Activated T-helper 2 cell treated with anti-CD3 and anti-CD28 coated beads, Interferon-gamma antibody, Interleukin-2, Interleukin-4, amounts not matched to agents 10 μg/mL and 5 μg/mL and 100 μg/mL, durations not matched to agents 14 hours and 24 hours and 36 hours (primary cell): ENCODE measurements at places on chromosomes 5 and 9. TPM values are rescaled to one million over a fixed set of nuclear protein-coding genes. Genes with fewer than 3 reads are reported as not detected.

- H3K27ac ChIP-seq: no peak overlapping the region
- no peak overlapping the region for H3K4me3 ChIP-seq
- H3K4me1 ChIP-seq: no peaks in the 10 kb centered on the region
- H3K36me3 ChIP-seq: no peaks in the 10 kb centered on the region
- no peak for DNase-seq
- no peaks in the 10 kb centered on the region for H3K27me3 ChIP-seq
Measured at GRCh38 chr5:148072207-148072606, 8.4 kb downstream of the SPINK5 start.

GRCh38 chr9:136107953-136108647 lies 10.6 kb downstream of the TMEM250 start:
- H3K4me1 ChIP-seq: peaks cover 35% of the 10 kb centered on the region
- no peaks in the 10 kb centered on the region for H3K27me3 ChIP-seq
- no peak for DNase-seq

GRCh38 chr5:139649082-139649991 lies 1.2 kb downstream of the CXXC5 start:
- peaks cover 28% of the 10 kb centered on the region for H3K4me1 ChIP-seq
- no peak overlapping the region for H3K27ac ChIP-seq
- peak overlapping the region; percentile 73 for H3K4me3 ChIP-seq

DNA sequence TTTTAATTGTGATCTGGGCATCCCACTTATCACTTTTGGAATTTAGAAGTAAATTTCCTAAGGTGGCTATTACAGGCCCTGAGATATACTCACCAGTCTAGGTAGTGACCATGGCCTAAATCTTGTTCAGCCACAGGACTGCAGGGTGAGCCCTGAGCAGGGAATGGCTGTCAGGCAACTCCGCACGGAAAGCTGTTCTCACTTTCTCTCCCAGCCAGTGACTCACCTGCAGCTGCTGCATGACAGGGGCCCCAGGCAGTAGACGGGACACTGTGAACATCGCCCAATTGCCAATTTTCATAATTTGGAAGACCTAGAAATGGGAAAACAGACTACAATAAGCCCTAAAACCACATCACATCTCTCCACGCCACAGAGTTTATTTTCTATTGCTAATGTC lies 69.6 kb upstream of the TAF1L start:
- no peak for DNase-seq
- no peaks in the 10 kb centered on the region for H3K4me1 ChIP-seq
- H3K4me3 ChIP-seq: no peak overlapping the region

- no peak for DNase-seq
- H3K4me3 ChIP-seq: no peak overlapping the region
- H3K27me3 ChIP-seq: no peaks in the 10 kb centered on the region
- H3K27ac ChIP-seq: no peak overlapping the region
Measured at GRCh38 chr9:71984831-71985281, 73.4 kb downstream of the C9orf85 start.

The SH3PXD2B gene
- total RNA-seq: 0.11 and 0.21 TPM in 2 replicates

The NR6A1 gene
- total RNA-seq: 1.5 and 1.8 TPM in 2 replicates

The CCNO gene
- total RNA-seq: 0.27 TPM in 1 of 2 replicates, not detected in the other

The STOM gene
- 18.9 and 21.0 TPM in 2 replicates for total RNA-seq

The C9 gene
- total RNA-seq: not detected in 2 replicates

The SH3TC2 gene
- not detected in 2 replicates for total RNA-seq
